Activated CD4-positive, alpha-beta T cell treated with anti-CD3 and anti-CD28 coated beads, Interleukin-2, Interleukin-4, amounts not matched to agents 100 ng/mL and 50 ng/mL, durations not matched to agents 16 hours and 8 hours (primary cell): ENCODE measurements at places on chromosomes 2 and 18.

DNA sequence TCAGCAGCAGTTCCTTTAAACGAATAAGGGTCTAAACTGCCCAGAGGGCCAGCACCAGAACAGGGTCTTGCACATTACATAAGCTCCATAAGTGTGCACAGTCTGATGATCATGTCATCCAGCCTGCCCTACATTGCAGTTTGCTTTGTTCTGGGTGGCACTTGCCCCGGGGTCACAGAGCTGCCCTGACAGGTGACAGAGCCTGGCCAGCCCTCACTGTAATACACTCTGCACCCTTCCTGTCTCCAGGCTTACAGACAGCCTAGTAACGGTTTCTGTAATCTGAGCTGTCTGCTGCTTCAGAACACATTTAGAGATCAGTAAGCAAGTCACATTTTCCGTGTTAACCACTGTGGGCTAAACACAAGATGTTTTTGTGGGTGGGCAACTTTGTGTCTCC lies 213.3 kb downstream of the FAM210A start:
- peak; percentile 19 for DNase-seq

- DNase-seq = no peak
These were observed 32.9 kb upstream of the CCDC93 start for GRCh38 chr2:118046634-118047210.

DNA sequence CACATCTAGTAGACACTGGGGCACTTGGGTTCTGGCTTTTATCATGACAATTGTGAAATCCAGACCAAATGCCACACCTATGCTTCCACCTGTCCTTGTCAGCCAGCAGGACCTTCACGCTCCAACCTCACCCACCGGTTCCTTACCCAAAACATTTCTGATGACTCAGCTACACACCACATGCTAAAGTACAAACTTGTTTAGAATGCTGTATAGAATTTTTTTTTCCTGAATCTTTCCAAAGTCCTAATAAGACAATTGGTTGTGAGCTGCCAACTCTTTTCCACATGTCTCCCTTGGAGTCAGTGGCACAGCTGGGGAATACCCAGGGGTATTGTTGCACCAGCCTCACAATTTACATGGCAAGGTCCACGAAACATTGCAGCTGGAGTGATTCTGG lies 75.5 kb upstream of the LPIN2 start:
- DNase-seq = no peak

DNA sequence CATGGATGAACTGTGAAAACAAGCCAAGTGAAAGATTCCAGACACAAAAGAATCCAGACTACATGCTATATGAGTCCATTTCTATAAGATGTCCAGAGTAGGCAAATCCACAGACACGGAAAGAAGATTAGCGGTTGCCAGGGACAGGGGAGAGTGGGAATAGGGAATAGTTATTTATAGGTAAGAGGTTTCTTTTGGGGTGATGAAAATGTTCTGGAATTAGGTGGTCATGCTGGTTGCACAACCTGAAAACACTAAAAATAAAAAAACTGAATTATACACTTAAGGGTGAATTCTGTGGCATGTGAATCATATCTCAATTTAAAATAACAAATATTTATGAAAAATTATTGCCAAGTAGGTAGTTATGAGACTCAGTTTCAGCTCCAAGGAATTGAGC lies 168.4 kb downstream of the LTBP1 start:
- DNase-seq = no peak

- peak; percentile 58 for DNase-seq
These were observed 19.5 kb downstream of the SLC25A52 start for GRCh38 chr18:31741097-31741735.

- no peak for DNase-seq
These were observed 24.8 kb upstream of the TFCP2L1 start for GRCh38 chr2:121309801-121310200.

DNA sequence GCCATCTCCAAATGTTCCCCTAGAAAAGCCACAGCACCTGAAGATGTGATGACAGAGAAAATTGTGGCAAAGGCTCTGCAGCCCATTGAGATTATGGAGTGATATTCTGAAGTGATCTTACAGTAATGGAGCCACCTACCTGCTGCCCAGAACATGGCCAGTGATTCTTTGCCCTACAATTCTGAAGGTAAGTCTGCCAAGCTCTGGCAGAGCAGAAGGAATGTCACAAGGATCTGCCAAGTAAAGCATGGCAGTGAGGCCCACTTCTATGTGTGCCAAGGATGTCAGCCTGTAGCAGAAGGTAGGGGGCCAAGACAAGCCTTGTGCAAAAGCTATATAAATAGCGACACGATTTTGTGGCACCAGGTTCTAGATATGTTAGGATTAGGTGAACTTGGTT lies 155.1 kb downstream of the RND3 start:
- no peak for DNase-seq

- no peak for DNase-seq
These were observed 75.8 kb upstream of the BCL11A start for GRCh38 chr2:60629305-60629662.

- peak; percentile 19 for DNase-seq
These were observed 1.1 kb downstream of the TMEM18 start for GRCh38 chr2:675982-676646.

DNA sequence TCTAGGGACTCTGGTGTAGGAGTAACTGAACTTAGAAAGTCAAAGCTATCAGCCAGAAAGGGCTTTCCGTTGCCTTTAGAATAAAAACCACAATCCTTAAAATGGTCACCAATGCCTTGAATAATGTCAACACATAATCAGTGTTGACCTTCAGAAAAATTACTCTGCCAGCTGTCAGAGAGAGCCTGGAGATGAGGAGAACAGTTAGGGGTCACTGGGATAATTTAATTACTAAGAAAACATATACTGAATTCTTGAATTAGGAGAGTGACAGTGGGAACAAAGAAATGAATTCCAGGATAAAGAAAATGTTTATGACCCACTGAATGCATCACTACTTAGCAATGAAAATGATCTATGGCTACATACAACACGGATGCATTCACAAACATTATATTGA lies 23.4 kb upstream of the UGP2 start:
- DNase-seq = no peak

GRCh38 chr2:20604951-20605381 lies 45.9 kb downstream of the HS1BP3 start:
- no peak for DNase-seq

DNA sequence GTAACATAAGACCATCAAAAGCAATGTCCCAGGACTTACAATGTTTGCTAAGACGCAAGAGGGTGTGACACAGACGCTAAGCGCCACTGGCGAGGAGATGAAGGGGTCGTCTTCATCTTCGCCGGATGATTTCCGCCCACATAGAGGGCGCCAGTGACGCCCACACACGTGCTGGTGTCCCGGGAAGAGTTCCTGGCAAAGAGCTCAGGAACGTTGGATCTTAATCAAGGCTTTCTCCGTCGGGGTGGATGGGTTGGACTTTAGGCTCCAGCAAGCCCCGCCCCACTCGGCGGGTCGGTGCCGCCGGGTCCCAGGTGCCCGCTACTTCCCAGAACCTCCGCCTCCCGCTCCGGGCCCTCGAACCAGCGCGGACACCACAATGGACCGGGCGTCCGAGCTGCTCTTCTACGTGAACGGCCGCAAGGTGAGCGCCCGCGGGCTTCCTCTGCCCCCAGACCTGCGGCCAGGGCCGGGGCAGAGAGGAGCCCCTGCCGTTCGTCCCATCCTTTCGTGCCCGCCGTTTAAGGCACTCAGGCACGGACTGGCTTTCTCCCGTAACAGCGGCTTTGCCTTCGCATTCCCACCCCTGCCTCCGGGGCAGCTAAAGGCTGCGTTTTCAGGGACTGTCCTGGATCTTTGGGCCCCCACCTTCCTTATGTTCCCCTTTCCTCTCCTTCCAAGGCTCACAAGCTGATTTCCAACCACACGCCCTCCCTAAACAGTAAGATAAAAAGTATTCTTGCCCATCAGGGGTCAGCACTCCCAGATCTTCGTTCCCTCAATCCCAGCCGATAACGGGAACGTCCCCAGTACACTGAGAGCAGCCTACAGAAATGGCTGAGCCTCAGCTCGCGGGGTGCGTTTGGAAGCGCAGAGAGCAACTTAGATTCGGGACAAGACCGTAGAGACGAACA lies at the start of gene AOX1:
Gene AOX1 (plus strand): TSS at position 285 of the 914 bp plus-strand sequence. CDS start 95 bp downstream, at position 380.
- no peak for DNase-seq

GRCh38 chr2:214830794-214831346 lies 21.4 kb upstream of the BARD1 start:
- DNase-seq = no peak

GRCh38 chr2:44360749-44361329 lies 455 bp downstream of the PREPL start:
- no peak for DNase-seq

DNA sequence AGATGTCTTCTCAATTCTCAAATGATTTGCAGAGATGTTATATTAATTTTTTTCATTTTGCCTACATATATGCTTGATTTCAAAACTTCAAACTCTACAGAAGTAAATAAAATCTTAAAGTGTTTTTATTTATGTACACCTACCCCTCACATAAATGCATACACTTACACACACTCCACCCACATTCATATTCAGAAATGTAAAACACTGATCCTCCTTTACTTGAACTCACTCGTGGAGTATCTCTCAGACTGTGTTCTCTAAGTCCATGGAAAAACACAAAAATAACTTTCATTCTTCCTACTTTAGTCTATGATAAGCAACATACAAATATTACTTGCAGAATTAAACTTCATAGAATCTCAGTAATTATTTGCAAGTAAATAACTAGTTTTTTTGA lies 209.1 kb upstream of the RBMS1 start:
- no peak for DNase-seq

GRCh38 chr2:143078104-143078503 lies 51.1 kb upstream of the ARHGAP15 start:
- no peak for DNase-seq

DNA sequence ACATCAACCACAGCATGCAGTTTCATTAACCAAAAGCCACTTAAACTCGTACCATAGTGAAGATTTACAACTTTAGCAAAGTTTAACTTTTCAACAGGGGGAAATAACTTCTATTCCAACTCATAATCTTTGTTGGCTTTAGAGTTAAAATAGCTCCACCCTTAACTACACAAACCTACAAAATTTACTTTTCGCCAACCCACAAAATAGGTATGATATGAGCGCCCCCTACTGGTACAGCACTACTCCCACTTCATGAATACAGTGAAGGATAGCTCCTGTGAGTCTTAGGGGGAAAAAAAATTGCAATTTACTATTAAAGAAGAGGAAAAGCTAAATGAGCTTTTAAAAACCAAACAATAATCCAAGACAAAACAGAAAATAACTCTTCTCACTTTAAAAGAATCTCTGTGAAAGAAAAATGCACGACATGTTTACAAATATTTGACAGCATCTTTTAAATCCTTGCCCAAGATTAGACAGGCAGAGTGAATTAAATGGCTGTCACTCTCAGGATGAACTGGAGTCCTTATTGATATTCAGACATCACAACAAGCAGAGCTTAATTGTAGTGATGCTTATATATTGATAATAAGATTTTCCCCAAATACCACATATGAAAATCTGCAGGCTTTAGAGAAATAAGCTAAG lies 32.2 kb downstream of the TMEFF2 start:
- peak; percentile 69 for DNase-seq

DNA sequence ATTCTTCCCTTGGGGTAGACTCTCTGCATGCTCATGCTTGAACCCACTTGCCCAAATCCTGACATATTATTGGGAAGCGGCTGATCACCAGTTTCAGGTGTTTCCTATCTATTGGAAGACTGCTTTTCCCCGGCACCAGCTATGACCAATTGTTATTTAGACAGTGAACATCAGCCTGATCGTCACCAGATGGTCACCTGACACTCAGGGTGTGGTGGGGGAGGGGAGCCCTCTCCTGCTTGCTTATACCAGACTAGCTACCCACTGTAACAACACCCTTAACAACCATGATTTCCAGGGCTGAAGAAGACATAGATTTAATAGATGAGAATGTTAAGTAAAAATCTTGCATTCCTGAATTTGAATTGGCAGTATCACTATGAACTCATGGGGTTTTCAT lies 44.3 kb downstream of the RBM43 start:
- DNase-seq = no peak

- no peak for DNase-seq
These were observed 199.2 kb upstream of the NRP2 start for GRCh38 chr2:205483095-205483494.

DNA sequence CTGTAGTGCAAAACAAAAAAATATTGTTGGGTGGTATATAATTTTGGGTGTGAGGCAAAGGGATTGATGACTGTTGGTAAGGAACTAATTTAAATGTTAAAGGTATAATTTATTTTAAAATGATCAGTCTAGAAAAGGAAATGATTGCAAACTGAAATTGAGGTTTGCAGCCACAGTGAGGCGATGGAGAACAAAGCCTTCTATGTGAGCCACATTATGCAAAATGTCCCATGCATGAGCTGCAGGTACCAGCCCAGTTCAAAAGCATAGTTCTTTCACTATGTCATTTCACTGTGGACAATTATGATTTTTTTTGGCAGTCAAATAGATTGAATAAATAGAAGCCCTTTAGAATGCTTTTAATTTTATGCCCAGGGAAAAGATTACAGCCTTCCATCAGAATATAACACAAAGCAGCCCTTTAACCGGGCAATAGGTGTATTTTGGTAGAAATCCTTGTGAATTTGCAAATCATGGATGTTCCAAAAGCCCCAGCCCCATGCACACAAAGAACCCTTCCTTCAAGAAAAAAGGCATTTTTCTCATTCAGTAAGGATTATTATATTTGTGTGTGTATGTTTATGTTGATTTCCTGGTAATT lies 1.7 kb downstream of the MAP2 start:
- DNase-seq = no peak

GRCh38 chr2:172442072-172442895 lies 14.9 kb downstream of the ITGA6 start:
- no peak for DNase-seq

GRCh38 chr18:10038268-10038667 lies 124.5 kb downstream of the VAPA start:
- no peak for DNase-seq

DNA sequence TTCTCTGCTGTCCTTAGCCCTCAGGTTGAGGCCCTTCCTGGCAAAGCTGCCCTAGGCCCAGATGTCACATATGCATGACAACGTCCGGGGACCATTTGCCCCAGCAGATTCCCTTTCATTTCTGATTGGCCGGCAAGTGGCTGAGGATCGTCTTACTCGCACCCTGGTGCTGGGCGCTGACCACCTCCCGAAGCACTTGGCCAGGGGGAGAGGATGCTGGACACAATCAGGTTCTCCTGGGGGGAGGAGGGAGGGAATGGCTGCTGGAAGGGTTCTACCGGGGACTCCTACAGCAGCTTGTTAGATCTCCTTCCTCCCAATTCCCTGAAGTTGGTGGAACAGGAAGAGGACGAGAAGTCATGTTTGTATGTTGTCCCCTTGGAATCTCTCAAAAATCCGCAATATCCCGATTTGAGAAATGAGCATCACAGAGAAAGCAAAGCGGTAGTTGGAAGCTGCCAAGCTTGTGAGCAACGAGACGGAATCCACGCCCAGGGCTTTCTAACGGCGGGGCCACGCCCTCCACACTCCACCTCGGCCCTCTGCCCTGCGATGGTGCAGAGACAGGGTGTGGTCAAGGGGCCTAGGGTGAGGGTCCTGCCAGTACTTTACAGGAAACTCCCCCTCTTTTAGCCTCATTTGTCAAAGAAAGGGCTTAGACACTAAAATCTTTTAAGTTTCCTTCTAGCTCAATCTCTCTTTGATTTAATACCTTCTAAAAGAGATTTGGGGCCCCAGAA lies 61.8 kb upstream of the YWHAQ start:
- peak; percentile 44 for DNase-seq

- no peak for DNase-seq
These were observed 183.2 kb upstream of the ITGA4 start for GRCh38 chr2:181273986-181274385.
